ENCODE measurements at places on chromosomes 6 and 20.

DNA sequence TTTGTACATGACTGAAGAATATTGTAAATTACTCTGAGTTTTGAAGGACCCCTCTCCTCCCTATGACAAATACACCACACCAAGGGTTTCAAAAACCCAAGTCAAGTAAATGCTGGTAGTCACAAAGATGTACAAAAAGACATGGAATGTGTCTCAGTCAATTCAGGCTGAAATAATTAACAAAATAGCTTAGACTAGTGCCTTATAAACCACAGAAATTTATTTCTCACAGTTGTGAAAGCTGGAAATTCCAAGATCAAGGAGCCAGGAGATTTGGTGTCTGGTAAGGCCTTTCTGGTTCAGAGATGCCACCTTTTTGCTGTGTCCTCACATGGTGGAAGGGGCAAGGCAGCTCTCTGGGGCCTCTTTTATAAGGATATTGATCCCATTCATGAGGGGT, 202.3 kb upstream of the RIN2 start:
- DNase-seq: no peak

DNA sequence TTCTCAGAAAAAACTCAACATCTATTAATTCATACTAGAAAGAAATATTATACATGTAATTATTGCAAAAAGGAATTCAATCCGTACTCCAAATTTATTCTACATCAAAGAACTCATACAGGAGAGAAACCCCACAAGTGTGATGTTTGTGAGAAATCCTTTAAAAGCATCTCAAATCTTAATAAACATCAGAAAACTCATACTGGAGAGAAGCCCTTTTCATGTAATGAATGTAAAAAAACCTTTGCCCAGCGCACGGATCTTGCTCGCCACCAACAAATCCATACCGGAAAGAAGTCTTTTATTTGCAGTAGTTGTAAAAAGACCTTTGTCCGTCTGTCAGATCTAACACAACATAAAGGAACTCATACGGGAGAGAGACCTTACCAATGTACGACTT, 22.0 kb downstream of the ZNF334 start:
- no peak for DNase-seq

DNA sequence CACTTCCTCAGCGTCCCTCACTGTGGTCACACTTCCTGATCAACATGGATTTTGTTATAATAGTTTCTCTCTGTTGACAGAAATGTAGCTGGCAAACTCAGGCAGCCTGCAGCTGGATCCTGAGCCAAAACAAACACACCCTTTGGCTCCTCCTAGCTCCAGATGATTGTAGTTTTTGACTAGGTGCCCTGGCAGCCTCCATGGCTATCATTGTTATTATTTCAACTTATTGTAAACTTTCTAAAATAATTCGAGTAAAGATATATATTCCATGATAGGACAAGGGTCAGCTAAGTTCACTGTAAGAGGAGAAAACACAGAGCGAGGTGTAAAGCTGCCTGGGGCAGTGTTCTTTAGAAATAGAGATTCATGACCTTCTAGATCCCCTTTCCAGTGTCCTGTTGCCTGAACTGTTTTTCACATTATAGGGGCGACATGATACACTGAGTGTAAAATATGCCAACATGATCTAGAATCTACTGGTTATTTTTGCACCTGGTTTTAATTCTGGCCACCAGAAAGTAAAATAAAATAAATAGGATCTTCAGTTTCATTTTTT, 98.2 kb upstream of the HDGFL1 start:
- no peak for DNase-seq

GRCh38 chr6:17591287-17591686, 8.8 kb upstream of the FAM8A1 start:
- DNase-seq: no peak

DNA sequence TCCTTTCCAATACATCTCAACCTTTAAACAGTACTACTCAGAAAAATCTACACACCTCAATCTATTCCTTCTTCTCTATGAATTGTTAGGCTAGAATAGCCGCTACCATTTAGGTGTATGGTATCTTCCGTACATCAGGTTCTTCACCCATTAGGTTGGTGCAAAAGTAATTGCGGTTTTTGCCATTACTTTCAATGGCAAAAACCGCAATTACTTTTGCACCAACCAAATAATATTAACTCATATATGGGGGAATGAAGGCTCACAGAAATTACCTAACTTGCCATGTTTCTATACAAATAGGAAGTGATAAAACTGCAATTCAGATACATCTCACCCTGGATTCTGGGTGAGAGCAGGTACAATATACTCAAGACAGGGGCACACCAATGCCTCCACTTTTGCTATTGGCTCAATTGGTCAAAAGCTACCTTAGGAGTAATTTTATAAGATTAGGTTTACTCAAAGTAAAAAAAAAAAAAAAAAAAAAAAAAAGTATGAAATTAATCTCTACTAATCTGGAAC, 37.7 kb upstream of the ARHGAP18 start:
- no peak for DNase-seq

- DNase-seq: no peak
These were observed 49.2 kb downstream of the TBC1D32 start for GRCh38 chr6:121285041-121285440.

DNA sequence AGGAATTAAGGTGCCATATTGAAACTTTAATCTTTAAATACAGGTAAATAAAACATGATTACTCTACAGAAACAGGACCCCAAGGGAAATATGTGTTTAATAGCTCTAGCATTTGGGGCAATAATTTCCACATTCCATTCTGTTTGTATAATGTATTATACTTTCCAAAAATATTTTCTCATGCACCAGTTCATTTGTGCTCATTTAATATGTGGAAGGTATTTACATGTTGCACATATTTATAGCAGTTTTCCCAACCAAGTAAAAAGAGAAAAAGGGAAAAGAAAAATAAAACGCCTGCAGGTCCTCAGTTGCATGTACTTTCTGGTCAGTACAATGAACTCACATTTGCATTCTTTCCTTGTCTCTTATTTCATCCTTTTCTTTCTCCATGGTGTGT, 129.5 kb upstream of the SULF2 start:
- DNase-seq: no peak

DNA sequence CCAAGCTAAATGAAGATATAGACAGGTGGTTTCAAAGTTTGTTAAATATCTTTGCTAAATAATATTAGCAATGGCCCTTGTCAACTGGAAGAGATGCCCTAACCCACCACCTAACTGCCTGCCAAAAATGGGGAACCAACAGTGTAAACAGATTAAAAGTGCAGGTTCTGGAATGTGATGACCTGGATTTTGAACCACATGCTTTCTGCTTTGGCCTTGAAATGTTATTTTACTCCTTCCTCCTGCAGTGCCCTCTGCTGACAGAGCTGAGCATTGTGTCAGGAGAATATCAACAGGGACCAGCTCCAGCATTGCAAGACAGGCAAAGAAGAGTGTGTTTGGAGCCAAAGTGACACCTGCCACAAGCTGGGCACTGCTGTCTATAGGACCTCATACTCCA, 226.6 kb downstream of the MYLK4 start:
- no peak for DNase-seq

GRCh38 chr6:45647341-45648261, 269.9 kb upstream of the SUPT3H start:
- DNase-seq: no peak

Measured in NCI-H187 treated with DMSO at 0.1 percent for 48 hours (cell line).